ENCODE measurements at places on chromosomes 6 and 20.

DNA sequence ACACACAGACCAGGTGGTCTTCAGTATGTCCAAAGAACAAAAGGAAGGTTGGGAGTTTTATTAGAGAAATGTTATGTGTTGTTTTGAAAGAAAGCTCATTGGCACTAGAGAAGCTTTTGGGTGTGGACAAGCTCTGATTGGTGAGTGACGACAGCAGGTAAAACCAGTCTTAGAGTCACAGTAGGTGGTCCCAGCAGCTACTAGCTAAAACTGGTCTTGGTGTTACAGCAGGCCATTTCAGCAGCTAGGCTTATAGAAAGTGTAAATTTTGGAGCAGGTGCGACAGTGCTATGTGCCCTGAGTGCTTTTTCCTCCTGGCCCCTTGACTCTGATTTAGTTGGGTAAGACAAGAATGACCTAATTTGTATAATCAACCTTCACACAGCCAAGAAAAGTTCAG, 3.6 kb downstream of the CLDN20 start:
- no peak for DNase-seq

DNA sequence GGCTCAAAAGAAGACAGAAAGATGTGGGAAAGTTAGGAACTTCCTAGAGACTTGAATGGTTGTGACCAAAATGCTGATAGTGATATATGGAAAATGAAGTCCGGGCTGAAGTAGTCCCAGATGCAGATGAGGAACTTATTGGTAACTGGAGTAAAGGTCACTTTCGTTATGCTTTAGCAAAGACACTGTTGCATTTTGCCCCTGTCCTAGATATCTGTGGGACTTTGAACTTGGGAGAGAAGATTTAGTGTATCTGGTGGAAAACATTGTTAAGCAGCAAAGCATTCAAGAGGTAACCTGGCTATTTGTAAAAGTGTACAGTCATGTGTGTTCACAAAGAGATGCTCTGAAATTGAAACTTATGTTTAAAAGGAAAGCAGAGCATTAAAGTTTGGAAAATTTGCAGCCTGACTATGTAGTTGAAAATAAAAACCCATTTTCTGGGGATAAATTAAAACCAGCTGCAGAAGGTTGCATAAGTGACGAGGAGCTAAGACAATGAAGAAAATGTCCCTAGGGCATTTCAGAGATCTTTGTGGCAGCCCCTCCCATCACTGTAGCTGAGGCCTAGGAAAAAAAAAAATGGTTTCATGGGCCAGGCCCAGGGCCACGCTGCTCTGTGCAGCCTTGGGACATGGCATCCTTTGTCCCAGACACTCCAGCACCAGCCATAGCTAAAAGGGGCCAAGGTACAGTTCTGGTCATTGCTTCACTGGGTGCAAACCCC, 1692.2 kb downstream of the HACE1 start:
- DNase-seq: no peak

DNA sequence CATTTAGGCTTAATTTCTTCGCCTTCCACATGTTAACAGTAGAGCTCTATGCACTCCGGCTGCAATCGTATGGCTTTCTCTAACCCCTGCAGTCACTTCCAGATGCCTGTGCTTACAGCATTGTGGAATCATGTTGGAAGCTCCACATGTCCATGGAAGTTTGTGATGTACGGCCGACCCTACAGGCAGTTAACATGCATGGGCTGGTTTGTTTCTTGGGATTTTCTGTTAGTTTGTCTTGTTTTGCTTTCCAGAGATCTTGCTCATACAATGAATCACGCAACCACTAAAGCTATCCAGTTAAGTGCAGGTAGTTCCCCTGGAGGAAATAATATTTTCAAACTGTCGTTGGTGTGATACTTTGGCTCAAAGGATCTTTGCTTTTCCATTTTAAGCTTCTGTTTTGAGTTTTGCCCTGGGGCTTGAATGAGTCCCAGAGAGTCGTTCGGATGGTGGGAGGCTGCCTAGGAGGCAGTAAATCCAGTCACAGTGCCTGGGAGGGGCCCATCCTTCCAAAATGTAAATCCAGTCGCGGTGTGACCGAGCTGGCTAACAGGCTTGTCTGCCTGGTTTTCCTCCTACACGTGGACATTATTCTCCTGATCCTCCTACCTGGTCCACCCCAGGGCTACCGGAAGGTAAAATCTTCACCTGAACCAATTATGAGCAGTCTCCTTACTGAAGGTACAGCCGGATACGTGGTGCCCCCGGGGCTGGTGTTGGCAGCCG, 225.9 kb downstream of the SMOC2 start:
- DNase-seq: no peak

GRCh38 chr6:16278048-16278724, 39.8 kb downstream of the GMPR start:
- no peak for DNase-seq

DNA sequence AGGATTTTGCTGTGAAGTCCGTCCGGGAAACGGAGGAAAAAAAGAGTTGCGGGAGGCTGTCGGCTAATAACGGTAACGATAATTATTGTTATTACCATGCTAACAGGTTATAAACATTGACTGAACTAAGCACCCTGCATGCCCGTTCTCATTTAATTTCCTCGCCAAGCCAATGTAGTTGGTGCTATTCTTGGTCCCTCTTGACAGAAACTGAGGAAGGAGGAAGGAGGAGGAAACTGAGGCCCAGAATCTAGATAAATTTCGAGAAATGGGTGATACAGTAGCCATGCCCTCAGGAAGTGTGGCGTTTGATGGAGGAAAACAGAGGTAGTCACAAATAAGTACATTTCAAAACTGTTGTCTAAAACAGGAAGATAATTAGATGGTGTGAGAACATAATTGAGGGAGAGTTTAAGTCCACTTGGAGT, 474 bp downstream of the TPX2 start:
- DNase-seq: no peak

GRCh38 chr6:121857551-121857950, 422.1 kb downstream of the GJA1 start:
- DNase-seq: no peak

GRCh38 chr6:121590438-121590837, 155.0 kb downstream of the GJA1 start:
- DNase-seq: no peak

DNA sequence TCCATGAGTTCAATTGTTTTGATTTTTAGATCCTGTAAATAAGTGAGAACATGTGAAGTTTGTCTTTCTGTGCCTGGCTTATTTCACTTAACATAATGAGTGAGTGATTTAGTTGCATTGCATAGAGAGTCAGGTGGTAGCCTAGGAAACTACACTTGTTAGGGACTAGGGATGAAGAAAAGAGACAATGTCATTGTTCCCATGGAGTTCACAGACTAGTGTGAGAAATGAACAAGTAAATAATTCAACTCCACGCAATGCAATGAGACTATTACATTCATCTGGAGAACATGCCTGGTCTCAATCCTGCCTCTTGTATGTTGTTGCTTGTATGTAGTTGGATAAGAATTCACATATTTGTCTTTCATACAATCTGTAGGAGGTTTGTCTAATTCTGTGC, 76.3 kb upstream of the B3GAT2 start:
- DNase-seq: no peak

- DNase-seq: no peak
Observed at GRCh38 chr6:156017838-156018237, 562.2 kb upstream of the NOX3 start.

DNA sequence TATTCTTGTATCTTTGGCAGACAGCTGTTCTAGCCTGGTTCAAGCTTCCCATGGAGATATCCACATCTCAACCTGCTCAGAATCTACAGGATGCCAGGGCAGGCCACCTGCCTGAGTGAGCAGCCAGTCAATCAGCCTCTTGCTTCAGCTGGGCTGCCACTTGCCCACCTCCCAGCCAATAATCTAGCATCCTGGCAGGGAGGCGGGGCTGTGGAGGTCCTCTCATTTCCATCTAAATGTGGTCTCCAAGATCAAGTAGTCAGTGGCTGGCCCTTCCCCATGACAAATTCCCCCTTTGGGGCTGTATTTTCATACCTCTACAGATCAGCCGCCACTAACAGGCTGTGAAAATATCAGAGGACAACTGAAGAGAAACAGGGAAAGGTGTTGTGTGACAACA, 33.0 kb upstream of the SPDEF start:
- no peak for DNase-seq

- no peak for DNase-seq
Observed at GRCh38 chr6:28277746-28278145, 3.6 kb upstream of the PGBD1 start.

DNA sequence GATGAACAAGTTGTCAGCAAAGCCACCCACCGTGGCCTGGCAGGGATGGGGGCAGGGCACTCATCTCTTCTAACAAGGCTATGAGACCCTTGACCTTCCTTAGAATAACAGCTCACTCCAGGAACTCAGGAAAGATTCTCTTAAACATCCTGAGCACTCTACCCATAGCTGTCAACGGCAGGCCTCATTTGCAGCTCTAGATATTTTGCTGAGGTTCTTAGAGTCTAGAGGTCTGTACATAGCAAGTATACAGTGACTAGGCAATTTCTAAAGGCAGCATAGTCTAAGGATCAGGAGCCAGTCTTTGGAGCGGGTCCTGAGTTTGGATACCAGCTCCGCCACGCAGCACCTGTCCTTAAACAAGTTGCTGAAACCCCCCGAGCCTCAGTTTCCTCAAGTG, 11.7 kb downstream of the TRERF1 start:
- DNase-seq: no peak

GRCh38 chr6:149223120-149223903, 94.2 kb upstream of the TAB2 start:
- no peak for DNase-seq

DNA sequence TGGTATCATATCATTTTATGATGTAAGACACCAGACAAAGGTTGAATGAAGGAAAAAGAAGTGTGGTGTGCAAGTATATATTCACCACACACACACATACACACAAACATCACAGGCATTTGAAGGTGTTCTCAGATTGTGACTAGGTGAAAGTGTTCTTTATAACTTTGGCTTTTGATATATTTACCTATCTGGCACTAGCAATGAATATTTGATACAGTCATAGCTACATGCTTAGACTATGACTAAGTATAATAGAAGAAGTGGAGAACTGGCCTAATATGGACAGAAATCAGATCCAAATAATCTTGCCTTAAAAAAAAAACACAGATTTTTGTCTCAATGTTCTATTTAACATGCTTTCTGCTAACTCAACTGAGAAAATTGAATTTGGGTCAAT, 809.9 kb downstream of the KIF16B start:
- no peak for DNase-seq

GRCh38 chr6:159943101-159943632, 25.7 kb upstream of the IGF2R start:
- no peak for DNase-seq

DNA sequence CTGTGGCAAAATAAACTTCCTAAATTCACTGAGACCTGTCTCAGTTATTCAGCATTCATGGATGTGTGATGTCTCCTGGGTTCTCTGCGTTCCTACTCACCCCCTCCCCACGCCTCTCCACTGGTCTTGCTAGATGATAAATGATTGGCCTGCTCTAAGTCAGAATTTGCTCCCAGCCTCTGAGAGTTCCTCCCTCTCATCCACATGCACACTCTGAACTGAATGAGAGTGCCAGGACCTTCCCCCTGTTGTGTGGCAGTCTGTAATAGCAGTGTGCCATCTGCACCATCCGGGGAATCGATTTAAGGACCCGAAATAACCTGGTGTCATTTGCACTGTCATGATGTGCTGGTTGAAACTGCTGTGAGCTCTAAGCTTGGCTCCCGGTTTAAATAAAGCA, 135.8 kb upstream of the AFDN start:
- no peak for DNase-seq

GRCh38 chr6:2823104-2823850, 18.4 kb downstream of the SERPINB1 start:
- no peak for DNase-seq

- no peak for DNase-seq
Observed at GRCh38 chr6:148743476-148743875, 3.4 kb upstream of the UST start.

DNA sequence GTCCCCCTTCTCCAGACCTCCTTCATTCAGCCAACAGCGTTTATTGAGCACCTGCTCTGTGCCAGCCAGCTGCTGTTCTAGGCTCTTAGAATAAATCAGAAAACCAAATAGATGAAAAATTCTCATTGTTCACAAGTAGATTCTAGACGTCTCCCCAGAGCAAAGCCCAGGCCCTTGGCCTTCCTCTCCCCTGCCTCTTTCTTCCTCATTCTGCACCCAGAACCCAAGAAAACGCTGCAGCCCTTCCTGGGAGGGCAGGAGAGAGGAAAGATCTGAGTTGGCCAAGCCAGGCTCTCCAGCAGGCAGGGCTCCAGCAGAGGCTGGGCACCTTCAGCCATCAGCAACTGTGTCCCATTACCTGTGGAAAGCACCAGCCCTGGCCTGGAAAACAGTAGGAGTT, 12.0 kb upstream of the BPI start:
- no peak for DNase-seq

DNA sequence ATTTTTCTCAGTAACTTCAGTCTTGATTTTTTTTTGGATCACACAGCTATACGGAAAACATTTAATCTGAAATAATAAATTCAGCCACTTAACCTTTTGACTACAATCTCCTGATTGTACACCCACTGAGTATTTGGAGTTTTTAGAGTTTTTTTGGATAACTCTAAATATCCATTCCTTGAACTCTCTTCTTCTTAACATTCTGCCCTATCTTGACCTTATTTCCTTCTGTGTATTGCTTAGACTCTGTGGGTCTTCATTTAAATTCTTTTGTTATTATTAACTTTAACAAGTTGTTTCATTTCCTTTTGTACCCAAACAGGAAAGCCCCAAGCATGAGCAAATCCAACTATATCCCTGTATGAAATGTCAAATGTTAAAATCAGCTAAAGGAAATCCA, 170.2 kb upstream of the PTCHD4 start:
- DNase-seq: no peak

GRCh38 chr20:25018841-25019240, 26.3 kb upstream of the APMAP start:
- no peak for DNase-seq

GRCh38 chr6:502761-503160, 111.2 kb downstream of the IRF4 start:
- DNase-seq: no peak

- DNase-seq: no peak
Observed at GRCh38 chr6:154614101-154614500, 103.6 kb upstream of the CNKSR3 start.
